ENCODE measurements at places on chromosomes 11 and 22.

DNA sequence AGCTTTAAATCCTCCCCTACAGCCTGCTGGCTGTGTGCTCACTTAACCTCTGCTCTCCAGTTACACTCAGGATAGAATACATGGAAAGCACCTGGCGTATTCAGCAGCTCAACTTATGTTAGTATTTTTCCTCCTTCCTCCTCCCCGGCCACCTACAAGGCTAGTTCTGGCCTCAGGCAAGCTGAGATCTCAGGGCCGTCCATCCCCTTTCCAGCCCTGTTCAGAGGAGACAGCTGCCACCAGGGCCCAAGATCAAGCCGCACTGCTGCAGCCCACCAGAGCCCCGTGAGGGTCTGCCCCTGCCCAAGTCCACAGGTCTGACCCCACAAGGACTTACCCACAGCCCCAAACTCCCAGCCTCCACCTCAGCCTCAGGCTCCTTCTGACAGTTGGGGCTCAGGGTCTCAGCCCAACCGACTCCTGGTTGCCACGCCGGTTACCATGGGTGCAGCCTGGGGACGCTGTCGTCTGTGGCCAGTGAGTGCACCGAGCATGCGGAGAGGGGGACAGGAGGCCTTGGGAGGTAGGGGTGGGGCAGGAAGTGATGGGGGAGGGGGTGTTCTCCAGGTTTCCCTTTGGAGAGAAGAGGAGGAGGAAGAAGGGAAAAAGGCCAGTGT is at the start of gene C11orf16:
Gene C11orf16, minus strand, starts transcription at position 384 of the 617 bp plus-strand sequence. CDS start 639 bp downstream, outside the sequence.
- no peak for DNase-seq

DNA sequence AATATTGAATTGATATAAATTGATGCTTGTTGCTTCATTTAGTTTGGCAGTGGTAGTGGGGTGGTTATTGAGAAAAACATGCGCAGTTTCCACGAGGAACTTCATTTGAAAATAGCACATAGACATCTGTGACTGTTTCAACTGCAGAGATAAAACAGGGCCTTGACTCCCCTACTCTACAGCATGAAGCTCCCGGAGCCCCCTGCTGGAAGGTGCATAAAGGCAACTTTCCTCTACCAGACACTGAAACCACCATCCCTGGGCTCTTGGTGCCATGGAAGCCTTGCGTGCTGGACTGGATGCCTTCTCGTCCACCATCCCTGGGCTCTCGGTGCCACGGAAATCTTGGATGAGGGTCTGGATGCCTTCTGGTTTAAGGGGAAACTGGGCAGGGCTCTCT is 195.9 kb downstream of the CSNK2A3 start:
- peak; percentile 6 for DNase-seq

DNA sequence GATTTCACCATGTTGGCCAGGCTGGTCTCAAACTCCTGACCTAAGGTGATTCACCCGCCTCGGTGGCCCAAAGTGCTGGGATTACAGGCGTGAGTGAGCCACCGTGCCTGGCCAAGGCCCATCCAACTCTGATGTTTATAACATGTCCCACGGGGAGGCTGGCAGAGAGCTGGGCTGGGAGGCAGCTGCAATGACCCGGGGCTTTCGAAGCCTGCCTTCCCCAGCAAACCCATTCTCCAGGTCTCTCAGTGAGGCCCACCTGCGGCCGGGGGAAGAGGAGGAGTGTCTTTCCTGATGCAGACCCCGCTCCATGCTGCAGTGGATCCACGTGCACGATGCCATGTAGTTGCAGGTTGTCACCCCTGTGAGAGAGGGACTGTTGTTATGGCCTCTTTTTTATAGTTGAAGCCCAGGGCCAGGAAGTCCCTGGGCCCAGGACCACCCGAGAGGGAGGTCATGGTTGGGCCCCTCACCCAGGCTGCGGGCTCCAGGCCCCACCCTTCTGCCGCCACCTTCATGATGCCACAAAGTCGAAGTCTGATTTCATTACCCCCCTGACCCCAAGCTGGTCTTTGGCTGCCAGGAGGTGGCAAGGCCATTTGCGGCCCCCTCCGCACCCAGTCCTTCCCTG is 38.3 kb downstream of the KCNJ4 start:
- DNase-seq, result no peak

DNA sequence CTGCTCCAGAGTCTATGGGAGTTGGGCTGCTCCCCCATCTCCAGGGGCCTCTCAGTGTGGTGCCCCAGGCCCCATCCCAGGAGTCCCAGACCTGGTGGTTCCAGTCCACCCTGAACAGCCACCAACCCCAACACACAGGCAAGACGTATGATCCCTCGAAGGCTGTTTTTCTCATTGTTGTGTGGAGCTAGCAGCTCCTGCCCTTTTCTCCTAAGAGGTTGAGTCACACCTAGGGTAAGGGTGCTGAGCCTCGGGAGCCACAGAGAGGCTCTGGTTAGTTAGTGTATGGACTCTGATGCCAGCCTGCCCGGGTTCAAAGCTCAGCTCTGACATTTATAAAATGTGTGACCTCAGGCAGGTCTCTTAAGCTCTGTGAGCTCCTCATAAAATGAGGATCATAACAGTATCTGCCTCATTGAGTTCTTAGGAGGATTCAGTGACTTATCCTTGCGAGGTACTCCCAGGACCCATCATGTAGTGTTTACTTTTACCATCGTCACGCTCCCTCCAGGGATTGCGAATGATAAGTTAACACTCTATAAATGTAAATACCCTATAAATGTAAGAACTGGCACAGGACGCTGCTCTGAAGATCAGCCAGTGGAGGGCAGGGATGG is 47.2 kb downstream of the FBLN1 start:
- DNase-seq, result no peak

GRCh38 chr11:60951606-60951903 is 421 bp downstream of the SLC15A3 start:
- no peak for DNase-seq

DNA sequence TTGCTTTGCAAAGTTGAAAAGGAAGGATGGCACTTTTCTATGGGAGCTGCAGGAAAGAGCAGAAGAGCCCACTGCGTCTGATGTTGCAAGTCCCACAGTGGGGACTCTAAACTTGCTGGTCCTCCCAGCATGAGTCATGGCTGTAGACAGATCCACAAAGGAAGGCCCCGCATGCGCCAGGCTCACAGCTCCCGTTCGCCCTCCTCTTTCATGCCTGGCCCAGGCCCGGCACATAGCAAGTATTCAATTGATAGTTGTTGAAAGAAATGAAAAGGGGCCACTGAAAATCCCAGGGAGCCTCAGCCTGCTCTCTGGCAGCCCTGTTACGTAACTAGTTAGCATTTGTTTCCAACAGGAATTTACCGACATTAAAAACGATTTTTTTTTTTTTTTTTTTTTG is 18.9 kb downstream of the AP1B1 start:
- no peak for DNase-seq

DNA sequence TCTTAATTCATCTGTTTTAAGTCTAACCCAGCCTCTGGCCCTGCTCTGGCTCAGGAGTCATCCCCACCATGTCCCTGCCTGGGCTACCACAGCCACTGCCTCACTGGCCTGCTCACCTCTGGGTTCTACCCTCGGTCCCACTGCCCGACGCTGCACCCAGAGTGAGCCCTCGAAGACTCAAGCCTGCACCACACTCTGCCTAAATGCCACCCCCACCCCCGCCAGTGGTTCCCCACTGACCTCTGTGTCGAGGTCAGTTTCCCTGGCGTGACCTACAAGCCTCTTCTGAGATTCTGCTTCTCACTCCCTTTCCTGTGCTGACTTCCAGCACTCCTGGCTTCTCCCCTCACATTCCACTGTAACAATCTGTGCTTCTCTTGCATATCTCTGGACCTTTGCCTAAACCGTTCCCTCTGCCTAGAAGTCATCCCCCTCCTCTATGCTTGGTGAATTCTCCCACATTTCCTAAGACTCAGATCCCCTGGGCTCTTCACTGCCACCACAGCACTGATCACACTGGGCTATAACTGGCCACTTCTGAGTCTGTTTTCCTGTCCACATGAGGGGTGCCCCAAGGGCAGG is 12.5 kb upstream of the PDE2A start:
- no peak for DNase-seq

DNA sequence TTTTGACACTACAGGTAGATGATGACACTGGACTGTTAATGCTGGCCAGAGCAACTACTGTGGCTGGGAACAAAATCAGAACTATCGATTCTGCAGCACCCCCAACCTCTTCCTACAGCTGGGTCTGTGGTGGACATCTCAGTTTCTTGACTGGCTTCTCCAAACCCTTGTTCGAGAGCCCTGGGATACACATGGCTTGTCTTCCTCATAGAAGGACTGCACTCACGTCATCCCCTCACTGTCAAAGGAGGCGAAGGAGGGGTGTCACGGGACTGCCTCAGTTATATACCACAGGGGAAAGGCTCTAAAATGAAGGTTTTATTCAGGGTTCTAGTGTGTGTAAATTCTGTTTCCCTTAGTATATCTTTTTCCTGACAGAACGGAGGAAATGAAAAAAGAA is 44.9 kb downstream of the PITPNB start:
- no peak for DNase-seq

GRCh38 chr11:820655-821511 is 2.2 kb downstream of the PNPLA2 start:
- no peak for DNase-seq

GRCh38 chr11:96260067-96260511 is 82.9 kb downstream of the MAML2 start:
- DNase-seq, result no peak

GRCh38 chr11:5807580-5807979 is 1.1 kb upstream of the OR52N2 start:
- DNase-seq, result no peak

DNA sequence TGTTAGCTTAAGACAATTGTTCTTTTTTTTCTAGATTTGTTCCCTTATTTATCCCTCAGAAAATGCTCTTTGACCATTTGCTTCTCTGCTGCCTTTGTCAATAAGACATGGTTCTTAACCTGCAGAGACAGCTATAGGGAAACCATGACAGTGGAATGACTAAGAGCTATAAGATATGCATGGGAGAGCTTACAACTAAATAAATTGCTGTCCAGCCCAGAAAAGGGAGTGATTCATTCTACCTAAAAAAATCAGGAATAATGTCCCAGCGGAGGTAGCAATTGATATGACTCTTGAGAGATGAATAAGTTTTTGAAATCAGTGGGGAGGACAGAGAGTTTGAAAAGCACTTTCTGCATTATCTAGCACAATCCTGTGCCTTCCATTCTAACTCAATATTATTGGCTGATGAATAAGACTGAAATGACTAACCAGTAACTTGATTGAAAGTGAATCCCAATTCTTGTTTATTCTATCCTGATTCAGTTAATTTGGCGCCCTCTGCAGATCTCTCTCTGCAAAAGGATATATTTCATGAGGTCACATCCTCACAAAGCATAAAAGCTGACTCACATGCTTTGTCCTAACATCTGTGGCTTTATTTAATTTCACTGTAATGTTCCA is 680.5 kb upstream of the API5 start:
- no peak for DNase-seq

GRCh38 chr11:73469401-73469800 is 93.2 kb downstream of the RELT start:
- DNase-seq, result no peak

GRCh38 chr11:399731-400211 is 5.8 kb downstream of the PKP3 start:
- DNase-seq, result no peak

DNA sequence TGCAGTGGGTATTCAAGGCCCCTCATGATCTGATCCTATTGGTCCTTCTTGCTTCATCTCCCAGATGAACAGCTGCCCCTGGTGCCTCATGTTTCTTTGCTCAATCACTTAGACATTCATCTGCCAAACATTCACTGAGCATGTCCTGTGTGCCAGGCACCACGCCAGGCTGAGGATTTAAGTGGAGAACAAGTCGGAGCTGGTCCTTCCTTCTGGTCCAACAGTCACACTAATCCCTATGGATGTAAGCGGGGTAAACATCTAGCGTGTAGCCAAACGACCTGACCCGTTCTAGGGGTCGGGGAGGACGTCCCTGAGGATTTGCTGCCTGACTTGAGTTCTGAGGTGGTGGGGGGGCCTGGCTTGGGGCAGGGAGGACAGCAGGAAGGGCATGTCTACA is 21.9 kb downstream of the ZMAT5 start:
- no peak for DNase-seq

- no peak for DNase-seq
Measured at GRCh38 chr22:22161924-22162851, 82.4 kb upstream of the VPREB1 start.

DNA sequence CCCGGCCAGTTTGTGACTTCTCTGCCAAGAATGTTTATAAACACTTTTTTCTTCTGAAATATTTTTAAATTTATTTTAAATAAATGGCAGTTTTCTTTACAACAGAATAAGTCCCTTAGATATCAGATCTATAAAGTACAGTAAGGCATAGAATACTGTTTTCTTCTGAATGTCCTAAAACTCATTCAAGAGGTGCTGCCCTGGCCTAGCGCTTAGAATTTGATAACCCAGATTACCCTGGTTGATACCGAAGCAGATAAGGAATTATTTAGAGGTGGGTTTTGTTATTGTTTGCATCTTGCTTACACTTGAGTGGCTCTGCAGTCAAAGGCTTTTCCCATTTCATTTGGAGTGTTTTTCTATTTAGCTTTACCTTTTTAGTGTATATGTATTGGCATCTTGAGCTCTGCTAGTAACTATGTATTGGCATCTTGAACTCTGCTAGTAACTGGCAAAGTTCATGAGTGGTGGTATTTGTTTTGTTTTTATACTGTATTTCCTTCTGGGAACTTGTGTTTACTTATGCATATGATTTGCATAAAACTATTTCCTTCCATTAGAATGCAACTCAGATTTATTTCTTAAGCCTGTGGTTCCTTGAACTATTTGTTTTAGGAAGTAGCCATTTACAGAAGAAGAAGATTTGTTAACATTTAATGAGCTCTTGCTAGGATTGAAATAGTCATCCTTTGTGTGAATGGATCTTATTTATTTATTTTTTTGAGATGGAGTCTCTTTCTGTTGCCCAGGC is 1.2 kb downstream of the ACAD8 start:
- no peak for DNase-seq

- no peak for DNase-seq
Measured at GRCh38 chr22:39292031-39292462, 27.4 kb downstream of the RPL3 start.

DNA sequence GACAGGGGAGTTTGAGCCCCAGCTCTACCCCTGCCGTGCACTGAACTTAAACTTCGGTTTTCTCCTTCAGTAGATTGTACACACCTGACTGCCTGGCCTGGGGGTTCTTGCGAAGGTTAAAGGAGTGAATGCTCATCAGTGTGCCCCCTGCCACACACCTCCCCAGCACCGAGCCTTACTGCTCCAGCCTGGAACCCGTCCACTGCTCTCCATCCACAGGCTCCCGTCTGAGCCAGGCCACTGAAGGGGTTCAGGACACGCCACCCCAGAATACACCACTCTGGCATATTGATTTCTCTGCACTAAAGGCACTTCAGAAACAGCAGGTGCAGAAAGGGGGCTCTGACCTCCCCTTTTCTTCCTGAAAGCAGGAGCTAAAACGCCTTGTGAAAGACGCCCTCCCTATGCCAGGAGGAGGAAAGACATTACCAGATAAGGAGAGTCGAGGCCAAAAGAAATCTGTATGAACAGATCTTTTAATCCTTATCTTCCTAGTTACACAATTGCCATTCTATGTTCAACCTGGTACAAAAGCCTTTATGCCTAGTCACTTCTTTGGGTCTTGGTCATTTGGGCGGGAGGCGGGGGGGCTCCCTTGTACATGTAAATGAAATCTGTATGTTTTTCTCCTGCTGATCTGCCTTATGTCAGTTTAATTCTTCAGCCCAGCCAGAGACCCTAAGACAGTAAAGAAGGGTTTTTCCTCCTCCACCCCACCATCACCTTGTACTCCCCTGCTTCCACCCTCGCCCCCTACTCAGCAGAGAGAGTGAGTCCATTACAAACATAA is 1.9 kb upstream of the SSTR3 start:
- DNase-seq, result no peak

- no peak for DNase-seq
Measured at GRCh38 chr11:58781345-58781744, 49.6 kb upstream of the GLYAT start.
